Stimulated activated CD4-positive, alpha-beta T cell treated with anti-CD3 and anti-CD28 coated beads, Interleukin-12 subunit alpha, Interleukin-12 subunit beta, amount 100 ng/mL, for 4 hours (primary cell): ENCODE measurements at places on chromosomes 6 and 20.

- no peak for DNase-seq
Measured at GRCh38 chr20:23050847-23051627, 1.6 kb upstream of the THBD start.

GRCh38 chr6:41970436-41970846 lies 28.8 kb upstream of the CCND3 start:
- peak; percentile 54 for DNase-seq

DNA sequence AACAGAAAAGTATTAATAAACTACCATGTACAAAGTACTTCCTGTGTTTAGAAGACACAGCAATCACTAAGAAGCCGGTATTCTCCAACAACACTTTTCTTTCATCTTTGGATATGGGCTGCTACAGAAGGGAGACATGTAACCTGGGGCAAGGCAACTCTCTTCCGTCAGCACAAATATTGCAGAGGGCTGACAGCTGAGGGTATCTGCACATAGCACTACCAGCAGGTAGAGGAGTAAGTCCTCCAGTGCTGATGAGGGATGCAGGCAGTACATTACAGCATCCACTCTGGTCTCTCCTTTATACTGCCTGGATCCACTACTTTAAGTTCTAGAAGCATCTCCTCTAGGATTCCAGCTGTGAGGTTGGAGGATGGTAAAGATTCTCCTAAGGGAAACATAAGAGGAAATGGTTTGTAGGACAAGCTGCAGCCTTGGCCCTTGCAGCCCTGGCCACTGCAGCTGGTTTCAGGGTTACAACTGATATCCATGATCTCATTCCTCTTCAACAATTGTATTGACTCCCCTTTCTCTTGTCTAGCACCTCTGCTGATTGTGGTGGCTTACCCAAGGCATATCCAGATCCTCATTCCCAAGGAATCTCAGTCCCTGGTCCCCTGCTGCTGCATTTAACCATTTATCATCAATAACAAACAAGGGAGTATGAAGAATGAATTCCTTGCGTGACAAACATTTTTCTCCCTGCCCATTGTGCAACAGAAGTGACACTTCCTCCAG lies 110.7 kb upstream of the ADGRF1 start:
- DNase-seq = no peak

- DNase-seq = peak; percentile 32
Measured at GRCh38 chr6:3259491-3259958, 778 bp downstream of the PSMG4 start.

GRCh38 chr6:164337925-164338397 lies 923.4 kb downstream of the QKI start:
- no peak for DNase-seq

DNA sequence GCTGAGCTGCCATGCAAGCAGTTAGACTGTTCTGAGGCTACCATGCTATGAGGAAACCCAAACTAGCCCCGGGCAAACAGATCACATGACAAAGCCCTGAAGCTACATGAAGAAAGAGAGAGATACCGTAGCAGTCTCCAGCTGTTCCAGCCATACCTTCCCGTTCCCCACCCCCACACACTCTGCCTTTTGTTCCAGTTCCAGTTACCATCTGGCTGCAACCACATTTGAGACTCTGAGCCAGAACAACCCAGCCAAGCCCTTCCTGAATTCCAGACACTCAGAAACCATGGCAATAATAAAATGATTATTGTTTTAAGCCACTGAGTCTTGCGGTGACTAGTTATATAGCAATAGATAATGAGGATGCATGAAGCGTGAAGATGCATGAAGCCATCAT lies 28.3 kb downstream of the RIN2 start:
- no peak for DNase-seq

DNA sequence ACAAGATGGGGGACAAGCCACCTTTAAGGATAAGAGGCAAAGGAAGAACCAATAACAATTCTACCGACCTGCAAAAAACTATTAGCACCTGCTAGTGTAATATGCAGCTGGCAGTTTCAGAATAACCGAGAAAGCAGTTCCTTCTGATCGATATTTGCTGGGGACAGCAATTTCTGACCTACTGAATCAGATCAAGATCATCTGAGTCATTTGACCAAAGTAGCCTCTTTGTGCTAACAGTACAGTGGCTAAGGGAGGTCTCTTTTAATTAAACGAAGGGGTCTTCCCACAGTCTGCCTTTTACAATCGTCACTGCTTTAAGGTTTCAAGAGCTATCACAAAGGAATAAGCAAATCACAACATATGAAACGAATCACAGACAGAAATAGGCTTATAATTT lies 318.9 kb downstream of the BTBD9 start:
- DNase-seq = no peak

DNA sequence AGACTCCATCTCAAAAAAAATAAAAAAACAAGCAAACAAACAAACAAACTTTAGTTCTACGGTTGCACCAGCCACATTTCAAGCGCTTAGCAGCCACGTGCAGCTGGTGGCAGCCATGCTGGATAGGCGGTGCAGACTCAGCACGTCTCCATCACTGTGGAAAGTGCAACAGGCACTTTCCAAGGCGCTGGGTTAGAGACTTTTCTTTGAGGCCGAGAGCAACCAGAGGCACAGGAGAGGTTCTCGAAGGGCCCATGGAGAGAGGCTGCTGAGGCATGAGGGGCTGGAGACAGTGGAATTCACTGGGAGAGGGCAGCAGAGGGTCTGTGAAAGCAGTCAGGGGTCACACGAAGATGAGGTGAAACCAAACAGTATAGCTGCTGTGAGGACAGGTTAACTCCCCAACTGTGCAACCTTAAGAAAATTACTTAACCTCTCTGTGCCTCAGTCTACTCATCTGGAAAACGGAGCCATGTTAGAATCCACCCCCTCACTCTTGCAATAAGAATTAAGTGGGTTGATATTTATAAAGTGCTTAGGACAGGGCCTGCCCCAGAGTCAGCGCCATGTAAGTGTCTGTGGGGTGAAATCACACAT lies 27.5 kb downstream of the TGM2 start:
- DNase-seq = no peak

GRCh38 chr6:135383301-135383700 lies 114.2 kb downstream of the AHI1 start:
- no peak for DNase-seq

GRCh38 chr6:138230759-138231380 lies 12.6 kb upstream of the PBOV1 start:
- no peak for DNase-seq

GRCh38 chr6:166786704-166787293 lies 159.7 kb upstream of the RPS6KA2 start:
- DNase-seq = no peak

DNA sequence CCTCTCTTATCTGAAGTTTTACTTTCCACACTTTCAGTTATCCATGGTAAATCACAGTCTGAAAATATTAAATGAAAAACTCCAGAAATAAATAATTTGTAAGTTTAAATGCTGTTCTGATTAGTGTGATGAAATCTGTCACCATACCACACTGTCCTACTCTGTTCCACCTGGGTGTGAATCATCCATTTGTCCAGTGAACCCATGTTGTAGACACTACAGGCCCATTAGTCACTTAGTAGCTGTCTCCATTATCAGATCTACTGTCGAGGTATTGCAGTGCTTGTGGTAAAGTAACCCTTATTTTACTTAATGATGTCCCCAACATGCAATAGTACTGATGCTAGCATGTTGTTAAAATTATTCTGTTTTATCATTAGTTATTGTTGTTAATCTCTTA lies 29.2 kb upstream of the MMS22L start:
- DNase-seq = no peak

GRCh38 chr6:160735523-160735922 lies 33.5 kb downstream of the PLG start:
- DNase-seq = no peak

- DNase-seq = no peak
Measured at GRCh38 chr6:139625998-139626975, 251.8 kb upstream of the CITED2 start.

DNA sequence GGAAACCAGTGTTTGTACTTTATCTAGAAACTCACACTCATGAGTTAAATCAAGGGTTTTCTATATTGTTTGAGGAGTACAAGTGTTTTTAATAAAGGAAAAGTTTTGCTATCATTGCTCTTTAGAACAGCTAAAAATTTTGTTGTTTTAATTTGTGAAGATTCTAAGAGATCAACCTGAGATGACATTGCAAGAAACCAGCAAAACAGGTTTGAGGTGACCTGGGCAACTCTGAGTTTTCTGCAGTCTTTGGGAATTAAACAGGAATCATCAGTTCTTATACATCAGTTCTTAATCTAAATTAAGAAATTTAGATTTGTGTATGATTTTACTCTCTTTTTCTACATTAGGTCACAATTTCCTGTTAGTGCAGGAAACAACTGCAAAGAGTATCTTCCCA lies 114.5 kb downstream of the JAG1 start:
- DNase-seq = no peak

- DNase-seq = no peak
Measured at GRCh38 chr6:116697480-116697879, 16.5 kb downstream of the KPNA5 start.

GRCh38 chr6:6583836-6584235 lies 4.7 kb upstream of the LY86 start:
- DNase-seq = no peak

DNA sequence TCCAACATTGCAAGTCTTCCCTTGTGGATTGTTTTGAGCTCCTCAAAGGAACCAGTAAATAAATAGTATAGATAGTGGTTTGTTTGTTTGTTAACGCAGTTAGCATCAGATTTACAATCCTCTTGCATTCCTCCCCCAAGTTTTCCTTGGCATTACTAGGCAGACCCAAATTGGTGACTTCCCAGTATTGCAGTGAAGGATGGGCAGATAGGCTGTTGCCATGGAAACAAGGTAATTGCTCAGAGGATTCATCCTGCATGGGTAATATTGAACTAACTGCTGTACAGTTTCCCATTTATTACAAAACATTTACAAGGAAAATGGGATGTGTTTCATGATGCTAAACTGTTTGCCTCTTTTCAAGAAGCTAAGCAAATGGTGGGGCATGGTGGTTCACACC lies 477.2 kb downstream of the EPM2A start:
- DNase-seq = no peak

DNA sequence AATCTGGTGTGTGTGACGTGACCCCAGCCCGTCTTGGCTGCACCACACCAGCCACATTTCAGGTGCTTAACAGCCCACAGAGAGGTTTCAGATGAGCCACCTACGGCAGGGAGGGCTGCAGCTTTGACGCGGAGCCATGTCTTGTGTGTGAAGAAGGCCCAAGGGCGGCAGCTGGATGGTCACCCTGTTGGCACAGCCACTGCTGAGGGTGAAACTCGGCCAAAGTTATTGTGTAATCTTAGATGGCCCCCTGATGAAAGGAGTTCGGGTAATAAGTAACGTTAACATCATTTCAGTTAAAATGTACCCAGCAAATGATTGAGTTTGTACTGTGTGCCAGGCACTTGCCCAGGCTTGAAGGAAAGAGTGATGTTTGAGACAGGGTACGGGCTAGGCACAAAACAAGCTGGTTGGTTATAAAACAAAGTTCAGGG lies 97.2 kb downstream of the SSR1 start:
- DNase-seq = no peak

GRCh38 chr20:19531446-19531845 lies 226.6 kb upstream of the RIN2 start:
- no peak for DNase-seq

GRCh38 chr20:58236612-58237317 lies 8.3 kb upstream of the ANKRD60 start:
- DNase-seq = peak; percentile 85

DNA sequence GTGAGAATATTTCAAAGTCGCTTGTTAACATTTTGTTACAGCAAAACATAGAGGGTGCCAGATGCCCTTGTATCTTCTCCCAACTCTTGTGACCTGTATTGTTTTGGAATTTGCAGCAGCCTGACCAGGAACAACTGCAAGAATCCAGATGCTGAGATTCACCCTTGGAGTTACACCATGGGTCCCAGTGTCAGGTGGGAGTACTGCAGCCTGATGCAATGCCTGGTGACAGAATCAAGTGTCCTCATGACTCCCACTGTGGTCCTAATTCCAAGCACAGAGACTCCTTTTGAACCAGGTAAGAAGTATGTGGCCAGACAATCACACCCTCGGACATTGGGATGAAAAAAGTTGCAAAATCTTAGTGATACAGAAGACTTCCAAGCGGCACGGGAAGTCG lies 79.6 kb upstream of the MAP3K4 start:
- DNase-seq = no peak

DNA sequence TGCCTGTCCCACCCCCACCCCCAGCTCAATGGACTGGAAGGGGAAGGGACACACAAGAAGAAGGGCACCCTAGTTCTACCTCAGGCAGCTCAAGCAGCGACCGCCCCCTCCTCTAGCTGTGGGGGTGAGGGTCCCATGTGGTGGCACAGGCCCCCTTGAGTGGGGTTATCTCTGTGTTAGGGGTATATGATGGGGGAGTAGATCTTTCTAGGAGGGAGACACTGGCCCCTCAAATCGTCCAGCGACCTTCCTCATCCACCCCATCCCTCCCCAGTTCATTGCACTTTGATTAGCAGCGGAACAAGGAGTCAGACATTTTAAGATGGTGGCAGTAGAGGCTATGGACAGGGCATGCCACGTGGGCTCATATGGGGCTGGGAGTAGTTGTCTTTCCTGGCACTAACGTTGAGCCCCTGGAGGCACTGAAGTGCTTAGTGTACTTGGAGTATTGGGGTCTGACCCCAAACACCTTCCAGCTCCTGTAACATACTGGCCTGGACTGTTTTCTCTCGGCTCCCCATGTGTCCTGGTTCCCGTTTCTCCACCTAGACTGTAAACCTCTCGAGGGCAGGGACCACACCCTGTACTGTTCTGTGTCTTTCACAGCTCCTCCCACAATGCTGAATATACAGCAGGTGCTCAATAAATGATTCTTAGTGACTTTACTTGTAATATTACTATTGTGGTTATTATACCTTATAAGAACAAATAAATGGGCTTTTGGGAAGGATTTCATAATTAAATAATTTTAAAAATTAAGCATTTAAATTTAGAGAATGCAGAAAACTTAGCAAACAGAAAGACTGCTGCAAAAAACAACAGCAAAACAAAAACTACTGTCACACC lies 8.4 kb downstream of the CDKN1A start:
- DNase-seq = no peak

DNA sequence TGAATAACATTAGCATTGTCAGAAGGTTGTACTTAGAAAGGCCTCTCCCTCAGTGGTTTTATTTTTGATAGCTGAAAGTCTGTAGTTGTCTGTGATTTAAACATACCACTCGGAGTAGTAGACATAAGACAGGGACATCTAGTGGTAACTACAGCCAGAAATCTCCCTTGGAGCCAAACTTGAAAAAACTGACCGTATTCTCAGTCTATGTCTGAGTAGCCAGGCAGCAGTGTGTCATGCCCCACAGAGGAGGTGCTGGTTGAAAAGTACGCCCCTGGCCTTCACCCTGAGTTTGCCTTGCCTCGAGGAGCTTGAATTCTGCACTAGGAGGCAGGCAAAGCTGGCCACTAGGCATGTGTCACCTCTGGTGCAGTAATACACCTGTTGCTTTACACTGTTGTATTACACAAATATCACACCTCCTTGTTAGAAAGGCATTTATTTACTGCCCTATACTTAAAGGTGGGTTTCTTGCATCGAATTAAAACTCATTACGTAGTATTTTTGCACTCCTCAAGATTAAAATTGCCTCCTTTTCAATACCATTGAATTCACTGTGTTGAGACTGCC lies 20.8 kb downstream of the ZBTB2 start:
- no peak for DNase-seq
